Kidney (tissue), 22 donors: ENCODE measurements at places on chromosomes 5 and 9. TPM values are rescaled to one million over a fixed set of nuclear protein-coding genes. Genes with fewer than 3 reads are reported as not detected.

GRCh38 chr9:126953041-126953809 is 38.6 kb downstream of the RALGPS1 start:
- no peak for DNase-seq

LCN12 gene
- 42.9 TPM for total RNA-seq

- no peak for DNase-seq
These were observed 284.4 kb upstream of the RGMB start for GRCh38 chr5:98489021-98489420.

DNA sequence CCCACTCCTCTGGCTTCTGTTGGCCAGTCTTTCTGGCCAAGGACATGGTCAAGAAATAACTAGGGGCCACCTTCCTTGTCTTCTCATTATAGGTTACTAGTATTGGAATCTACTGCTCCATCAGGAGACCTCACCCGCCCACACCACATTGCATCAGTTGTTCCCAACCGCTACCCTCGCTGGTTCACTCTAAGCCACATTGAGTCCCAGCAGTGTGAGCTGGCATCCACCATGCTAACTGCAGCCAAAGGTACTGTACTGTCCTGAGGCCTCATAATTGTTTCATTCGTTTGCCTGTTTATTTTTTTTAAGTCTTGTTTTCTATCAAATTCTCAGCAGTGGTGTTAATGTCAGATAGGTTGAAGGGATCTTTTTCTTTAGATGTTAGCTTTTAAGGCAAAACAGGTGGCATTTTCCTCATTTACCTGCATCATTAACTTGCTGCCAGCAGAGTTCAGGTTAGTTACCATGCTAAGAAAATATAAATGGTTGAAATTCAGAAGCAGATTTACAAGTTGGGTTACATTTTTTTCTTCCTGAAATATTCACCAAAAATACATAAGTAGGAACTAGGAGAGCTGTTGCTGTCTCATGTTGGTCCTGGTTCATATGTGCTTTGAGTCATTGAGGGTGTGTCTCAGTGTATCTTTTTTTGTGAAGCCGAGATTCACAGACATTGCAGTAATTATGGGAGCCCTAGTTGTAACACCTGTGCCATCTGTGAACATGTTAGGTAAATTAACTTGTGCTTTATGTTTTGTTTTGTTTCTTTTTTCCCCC is 206.9 kb downstream of the ZSWIM6 start:
- DNase-seq = no peak

TMEM167A gene
- 82.0 TPM for total RNA-seq

NDOR1 gene
- 17.8 TPM for total RNA-seq

DNA sequence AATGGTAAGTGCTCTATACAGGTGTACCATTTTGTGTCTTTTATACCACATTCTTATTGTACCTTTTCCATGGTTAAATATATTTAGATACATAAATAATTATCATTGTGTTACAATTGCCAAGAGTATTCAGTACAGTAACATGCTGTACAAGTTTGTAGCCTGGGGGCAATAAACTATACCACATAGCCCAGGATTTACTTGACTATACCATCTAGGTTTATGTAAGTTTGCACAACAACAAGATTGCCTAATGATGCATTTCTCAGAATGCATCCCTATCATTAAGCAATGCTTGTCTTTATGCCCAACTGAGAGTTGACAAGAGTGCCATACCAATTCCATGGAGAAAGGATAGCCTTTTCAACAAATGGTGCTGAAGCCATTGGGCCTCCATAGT is 136.7 kb upstream of the PJA2 start:
- no peak for DNase-seq

- no peak for DNase-seq
These were observed 24.1 kb downstream of the SLC1A3 start for GRCh38 chr5:36630201-36631145.

DNA sequence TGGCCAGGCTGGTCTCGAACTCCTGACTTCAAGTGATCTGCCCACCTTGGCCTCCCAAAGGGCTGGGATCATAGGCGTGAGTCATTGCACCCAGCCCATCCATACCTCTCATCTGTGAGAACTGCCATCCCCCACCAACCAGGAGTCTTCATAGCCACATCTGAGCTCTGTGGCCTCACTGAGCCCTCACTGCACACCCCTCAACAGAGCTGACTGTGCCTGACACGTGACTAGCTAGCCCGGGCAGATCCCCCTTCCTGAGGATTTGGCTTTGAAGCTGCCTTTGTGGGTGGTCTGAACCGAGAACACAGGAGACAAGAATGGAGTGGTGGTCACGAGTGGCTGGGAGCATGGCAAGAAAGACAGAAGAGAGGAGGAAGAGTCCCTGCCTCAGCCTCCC is 15.6 kb downstream of the AK8 start:
- DNase-seq = no peak

DNA sequence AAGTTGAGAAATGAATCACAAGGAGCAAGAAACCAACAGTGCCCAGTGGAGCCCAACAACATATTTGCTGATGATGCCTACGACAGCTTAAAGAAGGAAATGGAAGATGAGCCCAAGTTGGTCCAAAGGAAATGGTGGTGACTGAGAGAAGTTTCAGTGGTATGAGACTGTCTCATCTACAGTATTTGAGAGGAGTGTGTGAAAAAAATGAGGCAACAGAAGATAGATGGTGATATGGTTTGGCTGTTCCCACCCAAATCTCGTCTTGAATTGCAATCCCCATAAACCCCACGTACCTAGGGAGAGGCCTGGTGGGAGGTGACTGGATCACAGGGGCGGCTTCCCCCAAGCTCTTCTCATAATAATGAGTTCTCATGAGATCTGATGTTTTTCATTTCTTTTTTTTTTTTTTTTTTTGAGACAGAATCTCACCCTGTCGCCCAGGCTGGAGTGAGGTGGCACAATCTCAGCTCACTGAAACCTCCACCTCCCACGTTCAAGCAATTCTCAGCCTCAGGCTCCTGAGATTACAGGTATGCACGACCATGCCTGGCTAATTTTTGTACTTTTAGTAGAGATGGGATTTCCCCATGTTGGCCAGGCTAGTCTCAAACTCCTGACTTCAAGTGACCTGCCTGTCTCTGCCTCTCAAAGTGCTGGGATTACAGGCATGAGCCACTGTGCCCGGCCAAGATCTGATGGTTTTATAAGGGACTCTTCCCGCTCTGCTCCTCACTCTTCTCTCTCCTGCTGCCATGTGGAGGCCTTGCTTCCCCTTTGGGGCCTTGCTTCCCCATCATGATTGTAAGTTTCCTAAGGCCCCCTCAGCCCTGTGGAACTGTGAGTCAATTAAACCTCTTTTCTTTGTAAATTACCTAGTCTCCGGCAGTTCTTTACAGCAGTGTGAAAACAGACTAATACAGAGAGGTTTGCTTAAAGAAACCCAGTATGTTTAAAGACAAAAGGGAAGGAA is 30.2 kb downstream of the EFCAB9 start:
- no peak for DNase-seq

- peak; percentile 7 for DNase-seq
These were observed 257.7 kb downstream of the TLE1 start for GRCh38 chr9:81431641-81432040.

GPR21 gene
- total RNA-seq = 4.1 TPM

- no peak for DNase-seq
These were observed 381.8 kb upstream of the ST8SIA4 start for GRCh38 chr5:101284736-101285375.

- DNase-seq = no peak
These were observed 194.6 kb downstream of the MEF2C start for GRCh38 chr5:88688156-88688983.

- DNase-seq = no peak
These were observed 88.5 kb downstream of the SUSD1 start for GRCh38 chr9:112086627-112087026.

NEUROG1 gene
- not detected for total RNA-seq

GRCh38 chr5:95401626-95402025 is 10.5 kb downstream of the FAM81B start:
- DNase-seq = no peak

DNA sequence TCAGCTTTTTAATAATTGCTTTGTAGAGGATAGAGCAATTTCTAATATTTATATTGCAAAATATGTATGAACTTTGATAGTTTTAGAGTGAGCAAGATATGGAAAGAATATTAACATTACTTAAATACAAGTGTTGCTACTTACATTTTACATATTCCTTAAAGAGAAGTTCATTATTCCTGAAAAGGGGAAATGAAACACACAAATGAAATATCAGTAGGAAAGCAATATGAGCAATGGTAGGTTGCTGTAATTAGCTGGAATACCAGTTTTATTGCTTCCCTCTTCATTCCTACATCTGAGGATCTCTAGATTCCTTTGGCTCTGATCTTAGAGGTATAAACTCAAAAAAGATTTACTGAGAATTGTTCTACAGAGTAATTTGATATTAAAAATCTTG is 414.1 kb downstream of the FAM170A start:
- DNase-seq = no peak

OR1L4 gene
- not detected for total RNA-seq

DNA sequence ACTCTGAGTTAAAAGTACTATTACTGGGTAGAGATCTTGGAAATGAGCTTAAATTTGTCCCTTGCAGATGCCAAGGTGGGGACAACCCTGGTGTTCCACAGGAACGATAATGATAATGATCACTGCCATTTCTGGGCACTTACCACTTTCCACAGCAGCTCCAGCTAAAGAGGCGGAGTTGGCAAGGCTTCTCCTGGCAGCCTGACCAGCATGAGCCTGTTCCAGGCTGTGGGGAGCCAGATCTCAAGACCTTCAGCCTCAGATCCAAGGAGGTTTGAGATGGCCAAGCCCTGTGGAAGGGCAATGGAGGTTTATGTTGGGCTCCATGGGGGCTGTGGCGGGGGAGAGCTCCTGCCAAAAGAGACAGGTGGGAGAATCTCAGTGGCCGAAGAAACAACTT is 244.9 kb upstream of the MVB12B start:
- no peak for DNase-seq

FOXI1 gene
- total RNA-seq = 5.1 TPM

GRCh38 chr9:104227108-104227507 is 133.0 kb downstream of the SMC2 start:
- DNase-seq = no peak

DNA sequence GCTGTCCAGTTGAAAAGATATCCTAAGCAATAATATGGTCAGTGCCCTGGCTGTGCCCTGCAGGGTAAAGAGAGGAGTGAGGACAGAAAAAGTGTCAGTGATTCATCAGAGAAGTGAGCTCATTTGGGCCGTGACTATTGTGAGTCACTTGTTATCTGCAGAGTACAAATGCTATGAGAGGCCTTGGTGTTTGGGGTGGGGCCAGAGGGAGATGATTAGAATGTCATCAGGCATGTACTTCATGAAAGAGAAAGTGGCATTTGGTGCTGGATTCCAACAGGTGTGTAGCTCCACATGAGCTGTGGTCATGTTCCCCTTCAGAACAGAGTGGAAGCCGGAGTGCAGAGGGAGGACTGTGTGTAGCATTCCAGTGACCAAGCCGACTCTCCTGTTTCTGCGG is 174.1 kb downstream of the KDM4C start:
- DNase-seq = no peak

DNA sequence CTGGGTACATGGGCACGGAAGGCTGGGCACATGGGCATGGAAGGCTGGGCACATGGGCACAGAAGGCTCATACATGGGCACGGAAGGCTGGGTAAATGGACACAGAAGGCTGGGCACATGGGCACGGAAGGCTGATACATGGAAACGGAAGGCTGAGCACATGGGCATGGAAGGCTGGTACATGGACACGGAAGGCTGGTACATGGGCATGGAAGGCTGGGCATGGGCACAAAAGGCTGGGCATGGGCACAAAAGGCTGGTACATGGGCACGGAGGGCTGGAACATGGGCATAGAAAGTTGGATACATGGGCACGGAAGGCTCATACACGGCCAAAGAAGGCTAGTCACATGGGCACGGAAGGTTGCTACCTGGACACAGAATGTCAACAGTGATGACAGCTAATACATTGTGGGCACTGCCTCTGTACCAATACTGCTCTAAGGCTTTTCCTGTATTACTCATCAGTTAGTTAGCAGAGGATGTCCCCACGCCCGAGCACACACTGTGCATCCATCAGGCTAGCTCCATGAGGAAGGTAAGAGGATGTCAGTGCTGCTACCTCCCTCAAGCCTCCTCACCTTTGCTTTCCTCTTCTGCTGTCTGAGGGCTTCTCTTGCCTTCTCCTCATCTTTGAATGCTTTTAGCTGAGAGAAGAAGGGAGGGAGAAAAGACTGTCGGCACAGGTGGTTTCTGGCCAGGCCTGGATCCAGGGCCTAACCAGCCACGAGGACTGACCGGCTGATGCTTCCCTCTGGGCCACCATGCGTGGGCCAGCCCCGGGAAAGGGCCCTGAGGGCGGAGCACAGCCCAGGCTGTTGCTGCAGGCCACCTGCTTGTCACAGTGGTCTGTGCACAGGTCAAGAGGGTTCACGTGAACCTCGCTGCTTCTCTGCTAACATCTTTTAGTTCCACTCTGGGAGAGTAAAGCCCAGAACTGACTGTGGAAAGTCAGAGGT is 14.3 kb downstream of the GPX3 start:
- DNase-seq = no peak

PCDHB13 gene
- 5.9 TPM for total RNA-seq

- DNase-seq = no peak
These were observed 8.9 kb downstream of the MRPL22 start for GRCh38 chr5:154949781-154950180.

DBH gene
- total RNA-seq = not detected

DNA sequence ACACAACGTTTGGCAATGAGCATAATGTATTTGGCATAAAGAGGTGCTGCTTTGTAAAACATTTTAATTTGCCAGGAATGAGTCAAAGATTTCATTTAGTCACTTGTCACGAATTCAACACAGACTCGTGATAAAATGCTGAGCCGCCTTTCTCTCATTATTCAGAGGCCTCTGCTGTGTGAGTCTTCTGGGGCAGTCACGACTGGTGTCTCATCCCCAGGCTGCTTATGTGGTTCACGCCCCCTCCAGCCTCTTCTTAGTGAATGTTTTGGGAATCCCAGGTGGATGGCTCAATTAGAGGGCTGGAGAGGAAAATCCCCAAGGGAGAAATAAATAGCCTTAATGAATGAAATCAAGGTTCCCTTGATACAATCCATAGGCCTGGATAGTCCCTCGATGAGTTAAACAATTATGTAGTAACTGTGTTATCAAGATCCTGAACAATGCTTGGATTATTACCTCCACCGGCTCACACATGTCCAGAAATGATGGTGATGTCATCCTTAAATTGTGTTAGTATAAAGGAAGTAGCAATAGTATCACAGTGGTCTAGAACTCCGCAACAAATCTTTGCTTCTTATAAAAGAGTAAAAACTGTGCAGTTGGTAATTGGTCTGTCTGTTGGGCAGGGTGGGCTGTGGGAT is 192.1 kb upstream of the ADAMTS16 start:
- no peak for DNase-seq

DNA sequence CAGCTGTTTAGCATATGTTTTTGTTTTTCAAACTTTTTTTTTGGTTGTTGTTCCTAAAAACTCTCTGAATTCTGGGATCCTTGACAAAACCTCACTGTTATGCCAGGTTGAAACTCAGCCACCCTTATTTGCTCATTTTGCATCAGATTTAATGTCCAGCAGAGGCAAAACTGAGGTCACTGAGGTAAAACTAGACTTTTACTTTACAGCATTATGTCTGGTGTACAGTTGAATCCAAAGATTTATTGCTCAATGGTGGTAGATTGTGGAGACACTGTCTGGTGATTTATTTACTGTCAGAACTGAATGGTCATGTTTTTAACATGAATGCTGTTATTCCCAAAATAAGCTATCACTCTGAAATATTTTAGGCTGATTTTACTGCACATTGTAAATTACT is 87.9 kb downstream of the FBXL7 start:
- DNase-seq = peak; percentile 26

AGTPBP1 gene
- 25.8 TPM for total RNA-seq

LCN9 gene
- not detected for total RNA-seq

PALM2AKAP2 gene
- 10.6 TPM for total RNA-seq

- no peak for DNase-seq
These were observed 145.1 kb downstream of the NXNL2 start for GRCh38 chr9:88680041-88680440.

SPATA31E1 gene
- total RNA-seq = not detected
